T-helper 2 cell (primary cell): ENCODE measurements at places on chromosomes 7 and 10.

GRCh38 chr7:157711353-157711888 is 374.6 kb downstream of the DNAJB6 start:
- no peak for DNase-seq

GRCh38 chr7:45225948-45226335 is 68.4 kb downstream of the RAMP3 start:
- no peak for DNase-seq

GRCh38 chr10:81007872-81008271 is 470.2 kb downstream of the SH2D4B start:
- no peak for DNase-seq

- no peak for DNase-seq
Measured at GRCh38 chr10:117418121-117418520, 42.9 kb upstream of the PDZD8 start.

GRCh38 chr7:134473861-134474291 is 15.0 kb upstream of the AKR1B1 start:
- no peak for DNase-seq

- no peak for DNase-seq
Measured at GRCh38 chr10:47021850-47022249, 110.6 kb downstream of the PTPN20 start.

- no peak for DNase-seq
Measured at GRCh38 chr10:86357676-86358075, 8.9 kb downstream of the GRID1 start.

- no peak for DNase-seq
Measured at GRCh38 chr10:78634835-78635234, 433.9 kb upstream of the ZMIZ1 start.

- no peak for DNase-seq
Measured at GRCh38 chr10:101397140-101397539, 43.2 kb downstream of the BTRC start.

- DNase-seq, result no peak
Measured at GRCh38 chr10:80081026-80081425, 2.6 kb downstream of the TMEM254 start.

DNA sequence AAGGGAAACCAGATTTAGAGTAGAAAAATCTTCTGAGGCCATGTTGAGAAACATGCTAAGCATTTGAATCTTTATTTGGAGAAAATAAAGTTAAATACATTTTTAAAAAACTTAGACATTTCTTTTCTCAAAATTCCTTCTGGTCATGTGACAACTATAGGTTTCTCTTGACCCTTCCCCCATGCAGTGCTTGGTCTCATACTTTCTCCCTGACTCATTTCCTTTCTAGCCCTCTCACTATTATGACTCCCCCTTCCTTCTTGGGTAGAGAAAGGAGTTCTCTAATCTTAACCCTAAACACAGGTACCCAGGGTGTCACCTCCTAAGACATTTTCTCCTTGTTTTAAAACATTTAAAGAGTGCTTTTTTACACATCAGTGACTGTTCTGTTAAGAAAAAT is 179.5 kb upstream of the TMEM106B start:
- DNase-seq, result no peak

GRCh38 chr10:33805831-33806230 is 471.4 kb upstream of the NRP1 start:
- no peak for DNase-seq

GRCh38 chr10:100524206-100524605 is 4.5 kb upstream of the SEC31B start:
- DNase-seq, result no peak

DNA sequence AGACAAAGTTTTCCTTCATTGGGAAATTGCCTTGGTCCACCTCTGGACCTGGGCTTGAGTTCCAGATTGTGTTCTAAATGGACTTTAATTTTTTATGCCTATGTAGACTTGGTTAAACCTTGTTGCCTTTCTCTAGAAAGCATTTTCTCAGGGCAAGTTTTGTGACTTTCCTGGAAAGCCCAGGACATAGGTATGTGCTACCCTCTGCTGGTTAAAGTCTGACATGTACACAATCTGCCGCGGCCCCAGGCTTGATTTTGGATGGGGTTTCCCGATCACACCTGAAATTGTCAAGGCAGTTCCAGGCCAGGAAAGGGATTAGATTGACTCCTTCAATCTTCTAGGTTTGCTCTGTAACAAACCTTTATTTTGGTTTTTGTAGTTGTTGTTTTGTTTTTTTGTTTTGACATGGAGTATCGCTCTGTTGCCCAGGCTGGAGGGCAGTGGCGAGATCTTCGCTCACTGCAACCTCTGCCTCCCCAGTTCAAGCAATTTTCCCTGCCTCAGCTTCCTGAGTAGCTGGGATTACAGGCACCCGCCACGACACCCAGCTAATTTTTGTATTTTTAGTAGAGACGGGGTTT is 14.1 kb upstream of the AKR1B10 start:
- DNase-seq, result no peak

GRCh38 chr10:127978481-127978880 is 71.6 kb downstream of the PTPRE start:
- no peak for DNase-seq

- DNase-seq, result no peak
Measured at GRCh38 chr10:46239993-46240683, 46.7 kb upstream of the ANTXRL start.

GRCh38 chr10:125160856-125161706 is 718 bp upstream of the CTBP2 start:
- DNase-seq, result peak; percentile 13

DNA sequence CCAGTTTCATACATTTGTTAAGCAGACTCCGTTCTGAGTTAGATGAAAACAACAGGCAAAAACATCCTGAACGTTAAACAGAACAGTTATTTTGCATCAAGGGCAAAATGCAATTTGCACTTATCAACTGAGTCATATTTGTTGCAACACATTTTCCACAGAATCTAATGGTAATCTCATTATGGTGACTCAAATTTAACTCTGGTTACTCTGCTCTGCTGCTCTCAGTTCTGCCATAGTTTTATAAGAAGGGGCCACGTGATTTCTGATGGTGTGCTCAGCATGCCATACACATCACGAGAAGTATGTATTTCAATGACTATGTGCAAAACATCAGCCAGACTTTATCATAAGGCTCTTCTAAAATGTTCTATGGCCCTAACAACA is 148.8 kb downstream of the CHCHD3 start:
- no peak for DNase-seq

DNA sequence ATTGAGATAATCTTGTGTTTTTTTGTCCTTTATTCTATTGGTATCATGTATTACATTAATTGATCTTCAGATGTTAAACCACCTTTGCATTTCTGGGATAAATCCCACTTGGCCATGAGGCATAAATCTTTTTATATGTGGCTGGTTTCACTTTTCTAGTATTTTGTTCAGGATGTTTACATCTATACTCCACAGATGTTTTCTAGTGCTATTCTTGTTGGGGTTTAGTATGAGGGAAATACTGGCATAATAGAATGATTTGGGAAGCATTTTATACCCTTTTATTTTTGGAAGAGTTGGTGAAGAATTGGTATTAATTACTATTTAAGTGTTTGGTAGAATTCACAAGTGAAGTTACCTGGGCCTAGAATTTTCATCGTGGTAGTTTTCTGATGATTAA is 41.8 kb upstream of the CCNY start:
- no peak for DNase-seq

DNA sequence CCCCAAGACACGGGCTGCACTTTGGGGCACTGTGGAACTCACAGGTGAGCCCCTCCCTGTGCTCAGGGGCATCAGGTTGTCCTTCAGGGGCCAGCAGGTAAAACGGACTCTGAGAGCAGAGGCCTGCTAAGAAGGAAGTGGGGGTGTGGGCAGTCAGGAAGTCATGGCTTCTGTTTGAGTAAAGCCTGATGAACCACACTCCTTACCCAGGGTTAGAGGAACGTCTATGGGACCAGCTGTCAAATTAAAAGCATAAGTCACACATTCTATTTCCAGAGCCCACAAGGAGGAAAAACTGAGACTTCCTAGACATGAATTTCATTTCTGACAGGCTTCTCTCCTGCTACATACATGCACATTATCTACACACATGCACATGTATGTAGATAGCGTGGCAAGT is 616.4 kb downstream of the SDK1 start:
- DNase-seq, result no peak

GRCh38 chr7:1317646-1318045 is 85.0 kb downstream of the UNCX start:
- DNase-seq, result no peak

DNA sequence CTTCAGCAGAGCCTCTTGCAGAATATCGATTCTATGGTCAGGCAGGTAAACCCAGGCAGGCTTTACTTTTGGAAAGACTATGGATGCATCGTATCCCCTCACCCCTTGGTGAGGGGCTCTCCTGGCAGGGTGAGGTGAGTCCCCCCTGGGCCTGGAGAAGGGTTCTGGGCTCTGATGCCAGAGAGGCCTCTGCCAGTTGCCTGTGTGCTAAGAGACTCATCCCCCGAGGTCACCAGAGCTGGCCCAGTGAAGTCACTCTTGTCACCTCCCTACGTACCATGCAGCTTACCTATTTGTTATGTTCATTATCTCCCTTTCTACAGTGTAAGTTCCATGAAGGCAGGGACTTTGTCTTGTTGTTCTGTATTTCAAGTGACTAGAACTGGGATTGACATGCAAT is 51.3 kb downstream of the TSPAN15 start:
- no peak for DNase-seq

- DNase-seq, result no peak
Measured at GRCh38 chr10:128848810-128849209, 618.2 kb upstream of the MGMT start.

GRCh38 chr7:48183370-48183743 is 12.1 kb downstream of the ABCA13 start:
- no peak for DNase-seq

DNA sequence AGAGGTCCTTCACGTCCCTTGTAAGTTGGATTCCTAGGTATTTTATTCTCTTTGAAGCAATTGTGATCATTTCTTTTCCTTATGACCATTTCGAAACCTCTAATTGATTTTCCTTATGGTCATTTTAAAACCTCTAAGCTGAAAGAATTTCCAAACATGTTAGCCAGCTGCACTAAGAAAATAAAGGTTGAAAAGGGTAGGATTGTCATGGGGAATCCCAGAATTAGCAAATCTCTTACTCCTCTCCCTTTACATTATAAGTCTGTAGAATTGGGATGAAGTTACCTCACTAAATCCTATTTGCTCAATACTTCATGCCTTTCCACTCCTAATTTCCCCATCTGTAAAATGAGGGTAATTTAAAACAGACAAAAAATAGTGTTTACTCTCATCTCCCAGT is 79.5 kb downstream of the FAM185A start:
- no peak for DNase-seq

GRCh38 chr10:31642281-31642680 is 286.4 kb downstream of the ARHGAP12 start:
- no peak for DNase-seq

- DNase-seq, result no peak
Measured at GRCh38 chr10:13317474-13317873, 17.6 kb upstream of the PHYH start.

DNA sequence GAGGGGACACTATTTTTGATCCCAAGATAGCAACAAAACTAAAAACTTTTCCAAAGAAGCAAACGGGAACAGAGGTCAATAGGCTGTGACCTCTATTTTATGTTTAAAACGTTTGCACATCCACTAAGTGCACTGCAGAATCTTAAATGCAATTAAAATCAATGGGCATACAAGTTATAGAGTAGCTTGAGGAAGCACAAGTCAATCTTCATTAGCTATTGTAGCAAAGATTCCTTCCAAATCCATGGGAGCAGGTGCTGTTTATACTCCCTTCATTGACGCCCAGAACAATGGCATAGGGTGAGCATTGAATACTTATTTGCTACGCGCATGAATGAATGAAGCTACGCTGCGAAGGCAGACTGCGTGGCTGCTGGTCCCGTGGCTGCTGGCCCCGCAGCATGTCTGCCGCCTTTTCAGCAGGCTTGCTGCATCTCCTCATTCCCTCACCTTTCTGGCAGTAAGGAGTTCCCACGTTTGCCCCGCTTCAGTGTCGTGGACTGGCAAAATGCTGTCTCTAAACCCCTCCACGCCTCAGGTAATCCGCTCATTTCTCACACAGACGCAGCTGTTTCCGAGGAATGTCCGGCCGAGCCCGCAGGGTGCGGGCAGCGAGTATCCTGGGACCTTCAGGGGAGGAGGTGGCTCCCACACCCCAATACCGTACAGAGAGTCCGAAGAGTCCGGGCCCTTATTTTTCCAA is 754 bp upstream of the PHYHIPL start:
- no peak for DNase-seq

- DNase-seq, result no peak
Measured at GRCh38 chr10:110353244-110354119, 48.8 kb upstream of the SMNDC1 start.

DNA sequence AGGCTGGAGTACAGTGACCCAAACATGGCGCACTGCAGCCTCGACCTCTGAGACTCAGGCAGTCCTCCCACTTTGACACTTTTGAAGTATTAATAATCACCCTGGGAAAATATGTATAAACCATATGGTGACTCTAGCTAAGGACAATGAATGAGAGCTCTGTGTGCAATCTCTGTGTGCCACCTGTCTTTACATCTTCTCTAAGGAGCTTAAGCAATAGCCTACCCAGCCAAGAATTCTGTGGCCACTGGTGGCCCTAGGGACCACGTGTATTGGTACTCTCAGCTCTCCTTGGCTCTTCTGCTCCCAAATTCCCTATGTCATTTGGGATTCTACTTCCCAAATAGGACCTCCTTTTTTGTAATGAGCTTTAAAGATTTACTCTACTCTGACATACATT is 23.7 kb downstream of the FGF8 start:
- DNase-seq, result no peak

DNA sequence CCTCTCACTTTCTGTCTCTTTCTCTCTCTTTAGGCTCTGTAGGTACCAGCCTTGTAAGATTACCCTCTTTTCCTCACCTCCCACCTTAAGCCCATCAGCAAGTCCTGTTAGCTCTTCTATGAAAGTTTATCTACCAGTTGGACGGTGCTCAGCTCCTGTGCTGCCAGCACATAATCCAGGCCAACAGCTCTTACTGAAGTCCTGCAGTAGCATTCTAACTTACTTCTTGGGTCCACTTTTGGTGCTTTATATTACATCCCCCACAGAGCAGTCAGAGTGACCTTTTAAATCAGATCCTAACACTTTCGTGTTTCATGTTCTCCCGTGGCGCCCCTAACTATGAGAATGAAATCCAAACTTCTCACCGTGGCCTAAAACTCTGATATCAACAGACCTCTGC is 38.9 kb upstream of the ITGA8 start:
- DNase-seq, result no peak

DNA sequence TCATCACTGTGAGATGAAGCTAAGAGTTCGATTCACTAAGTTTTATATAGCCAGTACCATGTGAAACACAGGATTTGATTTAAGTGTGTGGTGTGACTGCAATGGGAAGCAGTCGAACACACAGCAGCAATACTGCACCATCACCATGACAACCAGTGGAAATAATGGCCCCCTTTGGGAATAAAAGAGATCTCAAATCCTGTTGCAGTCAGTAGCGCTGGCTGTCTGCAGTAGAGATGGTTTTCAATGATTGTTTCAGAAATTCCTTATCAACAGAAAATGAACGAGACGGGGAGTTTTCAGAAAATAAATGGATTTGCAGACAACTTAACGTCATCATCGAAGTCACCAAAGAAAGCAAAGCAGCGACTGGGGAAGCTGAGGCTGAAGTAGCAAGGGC is 91.0 kb downstream of the PTPRE start:
- no peak for DNase-seq

GRCh38 chr10:49289480-49289879 is 9.5 kb upstream of the C10orf71 start:
- DNase-seq, result no peak

- DNase-seq, result no peak
Measured at GRCh38 chr7:99340659-99341058, 15.0 kb downstream of the ARPC1A start.
